ENCODE measurements at places on chromosomes 13 and 19. TPM values are rescaled to one million over a fixed set of nuclear protein-coding genes. Genes with fewer than 3 reads are reported as not detected.

The FUT1 gene
- 3.1 TPM for total RNA-seq

The B3GNT8 gene
- 2.6 TPM for total RNA-seq

GRCh38 chr13:45328661-45329111 lies 12.3 kb downstream of the TPT1 start:
- DNase-seq: no peak

- no peak for DNase-seq
Observed at GRCh38 chr13:69828527-69828926, 279.1 kb upstream of the ATXN8OS start.

GRCh38 chr13:68410007-68410406 lies 1179.9 kb upstream of the PCDH9 start:
- no peak for DNase-seq

DNA sequence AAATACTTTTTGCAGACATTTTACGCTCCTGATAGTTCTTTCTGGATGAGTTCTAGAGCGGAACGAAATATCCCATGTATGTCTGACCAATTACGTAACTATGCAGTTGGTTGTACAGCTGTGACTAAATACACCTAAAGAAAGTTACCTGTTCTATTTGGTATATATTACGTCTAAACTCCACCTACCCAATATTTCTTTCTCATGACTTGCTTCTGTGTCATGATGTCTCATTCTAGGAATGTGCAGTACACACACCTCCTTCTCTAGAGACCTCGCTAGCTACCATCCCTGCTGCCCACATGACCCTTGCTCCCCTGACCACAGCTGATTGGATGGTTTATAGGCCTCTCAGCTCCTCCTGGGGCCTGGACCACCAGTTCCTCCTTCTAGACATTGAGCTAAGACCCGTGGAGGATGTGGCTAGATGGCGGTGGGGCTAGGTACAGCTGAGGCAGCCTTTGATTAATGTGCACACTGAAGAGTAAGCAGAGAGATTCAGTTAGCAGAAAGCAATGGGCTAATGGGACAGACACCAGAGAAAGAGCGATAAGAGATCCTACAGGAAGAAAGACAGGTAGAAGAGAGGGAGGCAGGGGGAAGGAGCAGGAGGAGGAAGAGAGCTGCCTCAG lies 422.1 kb downstream of the COG6 start:
- no peak for DNase-seq

- no peak for DNase-seq
Observed at GRCh38 chr19:56622374-56622773, 20.6 kb upstream of the SMIM17 start.
